ENCODE measurements at places on chromosomes 1 and 21.

GRCh38 chr1:39980555-39981313, 25.8 kb downstream of the MFSD2A start:
- DNase-seq, result no peak

GRCh38 chr21:25639551-25640201, 618 bp downstream of the JAM2 start:
- no peak for DNase-seq

DNA sequence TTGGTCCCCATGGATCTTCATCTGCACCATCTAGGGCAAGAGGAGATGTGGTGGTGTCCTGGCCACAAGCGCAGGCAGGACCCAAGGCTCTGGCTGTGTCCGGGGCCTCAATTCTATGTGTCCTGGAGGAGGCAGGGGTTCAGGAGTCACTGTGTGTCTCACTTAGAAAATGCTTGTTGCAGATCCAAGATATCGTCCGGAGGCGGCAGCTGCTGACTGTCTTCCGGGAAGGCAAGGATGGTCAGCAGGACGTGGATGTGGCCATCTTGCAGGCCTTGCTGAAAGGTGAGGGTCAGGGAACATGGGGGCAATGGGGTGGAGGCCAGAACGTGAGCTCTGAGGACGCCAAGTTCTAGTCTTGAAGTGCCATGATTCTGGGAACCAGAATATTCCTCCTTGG, 29.1 kb downstream of the TRPM2 start:
- no peak for DNase-seq

DNA sequence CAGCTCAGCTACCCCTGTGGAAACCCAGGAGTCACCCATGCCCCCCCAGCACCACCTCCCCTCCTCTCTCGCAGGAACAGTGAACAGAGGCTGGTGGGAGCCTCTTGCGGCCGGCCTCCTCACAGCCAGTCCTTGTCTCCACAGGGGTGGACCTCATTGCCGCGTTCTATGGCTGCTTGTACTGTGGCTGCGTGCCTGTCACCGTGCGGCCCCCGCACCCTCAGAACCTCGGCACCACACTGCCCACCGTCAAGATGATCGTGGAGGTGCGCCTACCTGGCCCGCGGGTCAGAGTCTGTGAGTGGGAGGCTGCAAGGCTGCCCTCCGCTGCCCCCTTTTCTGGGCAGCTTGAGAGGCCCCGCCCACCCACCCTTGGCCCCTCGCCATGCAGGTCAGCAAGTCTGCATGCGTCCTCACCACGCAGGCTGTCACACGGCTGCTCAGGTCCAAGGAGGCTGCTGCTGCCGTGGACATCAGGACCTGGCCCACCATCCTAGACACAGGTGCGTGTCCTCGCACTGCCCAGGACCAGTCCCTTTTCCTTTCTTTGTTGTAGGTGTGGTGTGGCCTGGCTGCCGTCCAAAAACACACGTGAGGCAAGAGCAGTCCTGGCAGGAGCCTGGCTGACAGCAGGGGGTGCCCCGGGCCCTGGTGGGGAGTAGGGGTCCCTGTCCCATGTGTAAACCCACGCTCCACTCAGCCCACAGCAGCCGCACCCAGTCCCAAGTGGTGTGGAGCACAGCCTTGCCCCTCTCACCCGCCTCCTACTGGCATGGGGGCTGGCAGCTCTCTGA, 50.3 kb downstream of the S100B start:
- no peak for DNase-seq

GRCh38 chr21:24025101-24025500, 1582.2 kb downstream of the MRPL39 start:
- no peak for DNase-seq

GRCh38 chr1:2151252-2151651, 43.3 kb downstream of the FAAP20 start:
- DNase-seq, result no peak

DNA sequence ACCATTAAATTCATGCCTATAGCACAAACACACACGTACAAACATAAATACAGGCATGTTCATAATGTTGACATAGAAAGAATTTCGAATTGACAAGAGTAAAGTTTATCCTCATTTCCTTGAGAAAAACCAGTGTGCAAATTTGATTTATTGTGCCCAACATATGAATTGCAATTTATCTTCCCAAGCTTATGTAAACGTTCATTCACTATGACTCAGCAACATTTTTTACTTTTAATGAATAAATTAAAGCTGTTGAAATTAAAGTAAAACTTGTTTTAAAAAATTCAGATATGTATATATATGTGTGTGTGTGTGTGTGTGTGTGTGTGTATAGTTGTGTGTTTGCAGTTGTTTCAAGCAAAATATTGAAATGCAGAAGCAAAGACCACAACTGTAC, 1067.9 kb downstream of the BRINP3 start:
- DNase-seq, result no peak

DNA sequence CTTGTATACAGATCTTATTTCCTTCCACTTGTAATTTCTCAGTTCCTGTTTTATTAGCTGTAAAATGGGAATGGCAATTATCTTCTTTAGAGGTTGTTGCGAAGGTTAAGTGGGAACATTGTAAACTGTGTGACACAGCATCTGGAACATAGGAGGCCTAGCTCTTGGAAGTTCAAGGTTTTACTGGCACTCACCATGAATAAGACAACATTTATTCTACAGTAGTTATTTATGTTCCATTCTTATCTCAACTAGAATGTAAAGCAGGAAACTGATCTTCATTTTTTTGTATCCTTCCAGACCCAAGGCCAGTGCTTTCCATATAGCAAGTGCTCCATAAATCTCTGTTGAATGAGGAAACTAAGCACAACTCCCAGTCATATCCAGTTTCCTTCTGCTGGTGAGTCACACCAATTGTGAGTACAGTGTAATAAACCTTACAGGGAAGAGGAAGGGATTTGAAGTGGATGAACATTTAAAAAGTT, 1.4 kb downstream of the BCL10 start:
- no peak for DNase-seq

DNA sequence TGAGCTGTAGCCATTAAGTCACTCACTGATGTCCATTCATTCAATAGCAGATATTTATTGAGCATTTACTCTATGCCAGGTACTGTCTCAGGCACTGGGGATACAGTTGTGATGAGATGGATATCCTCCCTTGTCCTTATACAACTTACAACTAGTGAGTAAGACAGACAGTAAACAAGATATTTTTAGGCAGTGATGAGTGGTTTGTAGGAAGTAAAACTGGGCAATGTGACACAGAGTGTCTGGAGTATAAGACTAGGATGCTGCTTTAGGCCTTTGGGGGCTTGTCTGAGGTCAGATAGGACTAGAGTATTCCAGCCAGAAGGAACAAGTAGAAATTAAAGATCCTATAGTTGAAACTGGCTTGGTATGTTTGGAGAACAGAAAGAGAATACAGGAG, 41.4 kb downstream of the NOS1AP start:
- DNase-seq, result no peak

- DNase-seq, result no peak
Observed at GRCh38 chr1:107683191-107683657, 281.8 kb downstream of the VAV3 start.

DNA sequence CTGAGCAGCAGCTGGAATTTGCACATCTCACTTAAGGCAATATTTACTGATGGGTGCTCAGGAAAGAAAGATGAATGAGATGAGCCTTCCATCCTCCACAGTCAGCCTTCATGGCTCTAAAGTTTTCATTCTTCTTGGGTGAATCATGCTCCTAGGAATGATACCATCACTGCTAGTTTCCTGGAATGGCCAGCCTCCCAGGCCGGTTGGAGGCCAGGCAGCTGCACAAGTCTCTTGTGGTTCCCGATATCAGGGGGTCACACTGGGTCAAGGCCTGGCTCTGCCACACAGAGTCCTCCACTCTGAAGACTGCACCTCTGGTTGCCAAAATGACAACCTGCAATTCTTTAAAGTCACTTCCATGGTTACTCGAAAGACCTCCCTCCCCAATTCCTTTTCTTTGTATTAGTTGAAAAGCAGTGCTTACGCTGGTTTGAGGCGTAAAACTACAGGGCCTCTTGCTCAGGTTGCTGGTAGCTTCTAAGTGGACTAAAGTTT, 46.2 kb upstream of the PALMD start:
- no peak for DNase-seq

DNA sequence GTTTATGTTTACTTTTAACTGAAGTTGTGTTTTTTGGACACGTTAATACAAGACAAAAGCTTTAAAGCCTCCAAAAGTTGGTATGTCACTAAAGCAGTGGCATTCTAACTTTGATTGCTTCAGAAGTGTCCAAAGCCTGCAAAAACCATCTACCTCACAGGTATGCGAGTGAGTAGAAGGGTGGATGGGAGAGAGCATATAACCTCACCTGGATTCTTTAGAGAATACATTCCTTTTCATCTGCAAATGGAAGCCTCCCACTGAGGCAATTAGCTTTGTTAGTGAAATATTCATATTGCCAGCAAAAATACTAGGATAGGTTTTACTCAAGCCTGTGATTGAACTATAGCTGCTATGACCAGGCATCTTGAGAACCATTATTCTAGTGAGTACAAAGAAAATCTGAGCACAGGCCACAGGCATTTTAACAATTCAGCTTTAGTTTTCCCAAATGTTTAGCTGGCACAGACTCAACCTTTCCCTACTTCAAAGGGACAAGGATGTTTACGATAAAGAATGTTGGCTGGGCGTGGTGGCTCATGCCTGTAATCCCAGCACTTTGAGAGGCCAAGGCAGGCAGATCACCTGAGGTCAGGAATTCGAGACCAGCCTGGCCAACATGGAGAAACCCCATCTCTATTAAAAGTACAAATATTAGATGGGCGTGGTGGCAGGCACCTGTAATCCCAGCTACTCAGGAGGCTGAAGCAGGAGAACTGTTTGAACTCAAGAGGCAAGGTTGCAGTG, 39.7 kb downstream of the MAP3K21 start:
- DNase-seq, result no peak

GRCh38 chr1:203508463-203509073, 14.6 kb downstream of the OPTC start:
- no peak for DNase-seq

GRCh38 chr1:248618878-248619277, 16.0 kb downstream of the OR2T11 start:
- no peak for DNase-seq

DNA sequence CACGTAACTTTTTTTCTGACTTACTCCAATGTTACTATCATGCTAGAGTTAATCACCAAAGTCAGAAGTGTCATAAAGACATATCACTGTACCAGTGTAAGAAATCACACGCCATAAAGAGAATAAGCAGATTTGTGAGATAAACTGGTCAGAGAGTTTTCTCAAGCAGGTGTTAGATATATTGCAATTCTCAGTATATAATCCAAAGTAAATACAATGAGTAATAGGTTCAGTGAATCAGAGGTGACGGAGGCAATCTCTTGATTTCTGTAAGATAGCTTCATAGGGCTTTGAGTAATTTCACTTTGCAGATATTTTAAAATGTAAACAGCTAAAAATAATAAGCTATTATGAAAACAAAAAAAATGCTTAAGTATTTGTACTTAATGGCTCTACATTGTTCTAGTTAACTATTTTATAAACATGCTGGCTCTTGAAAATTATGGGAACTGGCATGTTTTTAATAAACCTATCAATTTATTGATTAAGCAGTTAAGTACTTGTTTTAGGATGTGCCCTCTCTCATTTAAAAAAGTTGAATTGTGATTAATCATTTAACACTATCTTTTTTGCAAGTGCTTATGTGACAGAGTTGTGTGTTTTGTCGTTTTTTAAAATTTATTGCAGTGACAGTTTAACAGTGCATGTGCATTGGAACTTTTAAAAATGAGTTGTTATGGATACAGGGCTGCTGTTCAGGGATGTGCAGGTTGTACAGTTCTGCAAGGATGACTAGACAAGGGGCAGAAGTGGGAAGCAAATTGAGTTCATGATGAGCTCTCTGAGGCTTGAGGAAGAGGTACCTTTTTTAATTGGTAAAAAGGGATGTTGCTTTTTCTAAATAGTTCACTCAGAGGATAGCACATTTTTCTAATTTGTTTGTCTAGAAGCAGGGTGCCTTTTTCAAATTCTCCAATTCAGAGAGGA, 119.1 kb downstream of the USP25 start:
- DNase-seq, result no peak

GRCh38 chr1:10471411-10472219, 714 bp downstream of the DFFA start:
- DNase-seq, result no peak

DNA sequence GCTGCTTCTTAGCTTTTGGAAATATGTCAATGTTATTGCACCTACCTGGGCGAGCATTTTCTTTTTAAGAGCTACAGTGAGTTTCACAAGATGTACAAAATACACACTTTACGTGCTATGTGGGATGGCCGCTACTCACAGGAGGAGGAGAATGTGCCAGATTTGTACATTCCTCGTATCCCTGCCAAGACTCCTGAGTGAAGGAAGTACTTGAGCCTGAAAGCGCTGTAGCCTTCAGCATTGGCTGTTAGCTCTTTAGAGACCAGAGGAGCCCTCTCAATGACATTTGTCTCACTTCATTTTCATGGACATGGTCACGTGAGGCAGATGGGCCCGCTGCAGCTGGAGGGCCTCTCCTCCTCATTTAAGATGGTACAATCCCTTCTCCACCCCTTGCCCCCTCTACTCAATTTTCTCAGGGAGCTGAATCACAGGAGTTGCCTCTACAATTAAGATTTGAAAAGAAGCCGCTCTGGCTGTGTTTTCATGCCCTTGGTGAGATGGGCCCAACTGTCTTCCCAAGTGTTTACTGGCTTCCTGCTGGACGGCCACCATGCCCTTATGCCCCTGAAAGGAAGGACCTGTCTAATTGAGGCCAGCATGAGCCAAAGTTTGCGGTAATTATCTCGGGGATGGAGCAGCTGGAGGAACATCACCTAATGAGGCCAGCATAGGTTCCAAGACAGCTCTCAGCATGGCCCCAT, 442.6 kb downstream of the PRDM2 start:
- DNase-seq, result no peak

DNA sequence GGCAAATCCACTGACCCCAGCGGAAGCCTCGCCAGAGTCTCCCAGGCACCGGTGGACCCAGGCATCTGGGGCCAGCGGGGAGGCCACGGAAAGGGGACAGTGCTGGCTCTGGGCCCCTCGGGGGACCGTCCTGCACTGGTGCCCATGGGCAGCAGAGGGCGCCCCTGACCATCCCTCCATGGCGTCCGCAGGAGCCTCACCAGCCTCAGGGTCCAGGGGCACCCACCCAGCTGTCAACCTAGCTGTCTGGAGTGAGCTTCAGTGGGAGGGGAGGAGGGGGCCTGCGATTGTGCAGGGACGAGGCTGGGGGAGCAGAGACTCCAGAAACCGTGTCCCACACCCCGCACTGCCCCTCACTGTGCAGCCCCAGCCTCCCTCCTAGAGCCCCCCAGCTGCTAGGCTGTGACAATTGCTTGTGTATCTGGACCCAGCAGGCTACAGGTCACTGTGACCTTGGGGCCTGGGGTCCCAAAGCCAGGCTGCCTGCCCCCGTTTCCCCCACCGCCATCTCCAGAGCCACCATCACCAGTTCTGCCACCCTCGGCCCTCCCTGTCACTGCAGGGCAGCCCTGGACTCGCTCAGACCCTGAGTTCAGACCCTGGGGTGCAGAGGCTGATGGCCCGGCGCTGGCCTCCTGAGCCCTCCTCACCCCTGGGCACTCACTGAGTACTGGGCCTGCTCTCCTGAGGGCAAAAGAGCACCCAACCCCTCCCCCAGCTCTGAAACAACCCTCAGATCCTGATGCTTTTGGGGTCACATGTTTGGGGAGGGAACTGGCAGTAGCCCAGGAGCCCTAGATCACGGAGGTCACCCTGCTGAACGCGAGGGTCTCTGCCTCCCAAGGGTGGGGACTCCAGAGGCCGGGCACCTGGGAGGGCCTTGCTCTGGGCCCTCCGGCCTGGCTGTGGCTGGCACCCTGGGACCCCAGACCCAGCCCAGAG, 10.6 kb upstream of the COL6A1 start:
- DNase-seq, result no peak

GRCh38 chr21:29378832-29379231, 80.1 kb downstream of the BACH1 start:
- no peak for DNase-seq

GRCh38 chr1:57319165-57319564, 104.7 kb downstream of the DAB1 start:
- no peak for DNase-seq
